ENCODE measurements at places on chromosomes 4 and X. TPM values are rescaled to one million over a fixed set of nuclear protein-coding genes. Genes with fewer than 3 reads are reported as not detected.

GRCh38 chrX:118510111-118510510 lies 14.5 kb downstream of the DOCK11 start:
- DNase-seq = no peak

Gene ESX1
- total RNA-seq = not detected

GRCh38 chrX:147376601-147377422 lies 534.9 kb upstream of the FMR1 start:
- no peak for DNase-seq

- DNase-seq = no peak
Measured at GRCh38 chr4:16641971-16642370, 256.5 kb downstream of the LDB2 start.

Gene MAGEB1
- total RNA-seq = not detected

Gene MAGEC2
- total RNA-seq = not detected

DNA sequence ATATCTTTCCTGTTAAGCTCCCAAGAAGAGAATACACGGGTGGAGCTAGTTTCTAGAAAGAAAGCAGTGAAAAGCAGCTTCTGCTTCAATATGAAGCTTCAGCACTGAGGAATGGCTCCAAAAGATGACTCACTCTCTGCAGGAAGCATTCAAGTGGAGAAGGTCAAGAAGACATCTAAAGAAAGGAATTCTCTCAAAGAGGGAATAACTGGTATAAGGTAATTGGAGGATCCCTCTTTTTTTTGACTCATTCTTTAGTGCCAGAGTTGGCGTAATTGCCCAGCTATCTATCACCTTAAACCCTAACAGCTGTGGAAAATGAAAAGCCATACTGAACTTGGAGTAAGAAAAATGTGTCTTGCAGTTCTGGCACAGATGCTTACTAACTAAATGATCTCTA lies 3.5 kb downstream of the EDA2R start:
- DNase-seq = peak; percentile 57

- peak; percentile 94 for DNase-seq
Measured at GRCh38 chr4:14856062-14856933, 146.0 kb upstream of the CPEB2 start.

Gene PDGFRA
- total RNA-seq = 208 TPM

DNA sequence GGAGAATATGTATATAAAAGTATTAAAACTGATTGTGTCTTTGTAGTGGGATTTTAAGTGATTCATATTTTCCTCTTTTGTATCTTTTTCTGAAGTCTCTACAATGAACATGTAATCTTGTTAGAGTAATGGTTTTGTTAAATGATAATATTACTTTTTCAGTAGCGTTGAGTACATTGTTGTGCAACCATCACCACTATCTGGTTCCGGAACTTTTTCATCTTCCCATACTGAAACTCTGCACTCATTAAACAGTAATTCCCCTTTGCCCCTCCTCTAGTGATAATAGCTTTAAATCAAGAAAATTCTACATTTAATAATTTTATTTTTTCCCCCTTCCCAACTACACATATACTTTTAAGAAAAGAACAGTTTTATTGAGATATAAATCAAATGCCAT lies 23.3 kb downstream of the SHROOM3 start:
- no peak for DNase-seq

Gene SFRP2
- not detected for total RNA-seq

- DNase-seq = no peak
Measured at GRCh38 chr4:180560896-180561295, 1682.3 kb upstream of the TENM3 start.

Gene SMPX
- not detected for total RNA-seq

Gene SERTM2
- total RNA-seq = 1.3 TPM

DNA sequence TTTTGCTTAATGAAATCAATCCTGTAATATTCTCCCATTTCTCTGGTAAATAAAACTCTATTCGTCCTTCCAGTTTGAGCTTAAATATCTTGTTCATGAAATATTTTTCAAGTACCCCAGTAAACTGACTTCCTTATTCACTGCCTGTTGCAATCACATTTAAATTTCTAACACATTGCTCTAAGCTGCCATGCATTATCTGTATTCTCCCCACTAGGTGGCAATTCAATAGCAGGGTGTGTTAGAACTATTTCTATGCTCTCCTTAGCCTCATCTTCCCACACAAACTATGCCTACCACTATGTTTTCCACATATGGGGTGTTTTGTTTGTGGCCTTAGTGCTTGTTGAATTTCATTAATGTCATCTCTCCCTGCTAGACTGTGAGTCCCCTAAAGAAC lies 377.1 kb upstream of the HS3ST1 start:
- DNase-seq = peak; percentile 3

Gene ANXA10
- total RNA-seq = 0.32 TPM

DNA sequence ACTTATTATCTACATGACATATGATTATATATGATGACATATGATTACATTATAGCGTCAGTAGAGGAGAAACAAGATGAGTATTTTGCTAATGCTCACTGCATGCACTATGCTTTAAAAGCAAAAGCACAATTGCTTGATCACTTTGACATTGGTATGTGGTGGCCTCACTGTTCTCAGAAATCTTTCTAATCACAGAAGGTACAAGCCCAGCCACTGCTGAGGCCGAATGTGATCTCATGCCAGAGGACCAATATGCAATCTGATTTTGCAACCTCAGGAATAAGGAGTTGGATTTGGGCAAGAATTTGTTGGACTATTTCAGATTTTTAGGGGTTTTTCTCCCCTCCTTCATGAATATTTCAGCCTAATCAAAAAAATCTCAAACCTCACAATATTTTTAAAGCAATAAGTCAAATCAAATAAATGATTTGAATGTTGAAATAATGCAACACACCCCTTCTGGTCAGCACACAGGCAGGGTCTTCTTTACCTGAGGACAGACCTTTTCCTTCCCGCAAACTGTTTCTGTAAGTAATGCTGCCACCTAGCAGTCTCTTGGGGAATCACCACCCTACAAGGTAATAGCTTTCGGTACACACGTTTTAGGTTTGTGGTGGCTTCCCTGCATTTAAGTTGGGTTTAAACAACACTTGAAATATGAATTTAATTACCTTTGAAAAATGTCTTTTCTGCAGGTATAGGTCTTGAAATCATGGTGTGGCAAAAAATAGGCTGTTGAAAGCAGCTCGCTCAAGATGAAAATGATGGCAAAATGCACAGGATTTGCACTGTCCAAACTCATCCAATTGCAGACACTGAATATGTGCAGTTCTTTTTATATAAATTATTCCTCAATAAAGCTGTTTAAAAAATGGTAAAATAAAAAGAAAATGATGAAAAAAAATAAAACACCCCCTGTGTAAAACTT lies 4.8 kb upstream of the CXCL13 start:
- DNase-seq = peak; percentile 34

DNA sequence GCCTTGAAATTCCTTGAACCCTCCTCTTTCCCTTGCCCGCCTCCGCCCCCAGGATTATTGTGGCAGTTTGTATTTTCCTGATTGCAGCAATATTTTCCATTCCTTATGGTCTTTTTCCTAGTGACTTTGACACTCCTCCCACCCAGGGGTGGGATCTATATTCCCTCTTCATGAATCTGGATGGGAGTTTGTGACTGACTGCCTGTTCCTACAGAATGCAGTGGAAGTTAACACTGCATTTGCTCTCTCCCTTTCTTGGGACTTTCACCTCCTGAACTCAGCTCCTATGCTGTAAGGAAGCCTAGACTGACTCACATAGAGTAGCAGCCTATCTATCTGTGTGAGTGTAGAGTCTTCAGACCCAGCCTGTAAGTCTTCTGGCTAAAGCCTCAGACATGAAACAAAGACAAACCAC lies 2.2 kb downstream of the FUNDC2 start:
- peak; percentile 26 for DNase-seq

DNA sequence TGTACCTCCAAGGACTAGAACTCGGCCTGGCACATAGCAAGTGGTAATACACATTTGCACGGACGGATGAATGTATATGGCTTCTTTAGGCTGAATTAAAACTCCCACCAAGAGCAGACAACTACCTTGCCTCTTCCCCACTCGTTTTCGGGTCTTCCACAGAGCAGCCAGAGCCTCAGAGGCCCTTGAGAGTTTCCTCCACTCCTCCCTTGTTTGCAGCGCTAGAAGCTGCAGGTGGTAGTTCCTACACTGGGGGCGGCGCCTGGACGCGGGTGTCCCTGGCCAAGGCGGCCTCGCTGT lies 10.2 kb upstream of the INTU start:
- no peak for DNase-seq

Gene ART3
- not detected for total RNA-seq

- peak; percentile 53 for DNase-seq
Measured at GRCh38 chrX:110310896-110311295, 7.0 kb downstream of the AMMECR1 start.

Gene MAPK10
- 12.1 TPM for total RNA-seq

DNA sequence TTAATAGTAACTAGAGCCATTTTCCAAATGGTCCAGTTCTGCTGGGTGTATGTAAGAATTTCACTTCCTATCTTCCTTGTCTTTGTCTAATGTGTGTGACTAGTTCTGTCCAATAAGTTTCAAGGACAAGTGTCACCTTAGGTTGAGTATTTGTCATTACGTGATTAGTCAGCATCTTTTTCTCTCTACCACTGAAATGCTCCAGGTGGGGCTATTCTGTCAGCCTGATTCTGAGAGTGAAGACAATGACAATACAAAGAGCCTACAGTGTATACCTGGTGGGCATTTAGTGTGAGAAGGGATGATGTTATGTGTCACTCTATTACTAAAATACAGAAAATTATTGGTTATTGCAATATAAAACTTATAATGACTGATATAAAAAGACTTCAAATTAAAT lies 876.3 kb downstream of the C4orf33 start:
- no peak for DNase-seq

- no peak for DNase-seq
Measured at GRCh38 chrX:12401252-12401651, 263.0 kb downstream of the FRMPD4 start.

Gene VCX2
- not detected for total RNA-seq

- DNase-seq = no peak
Measured at GRCh38 chr4:151538963-151539362, 130.0 kb downstream of the FHIP1A start.

DNA sequence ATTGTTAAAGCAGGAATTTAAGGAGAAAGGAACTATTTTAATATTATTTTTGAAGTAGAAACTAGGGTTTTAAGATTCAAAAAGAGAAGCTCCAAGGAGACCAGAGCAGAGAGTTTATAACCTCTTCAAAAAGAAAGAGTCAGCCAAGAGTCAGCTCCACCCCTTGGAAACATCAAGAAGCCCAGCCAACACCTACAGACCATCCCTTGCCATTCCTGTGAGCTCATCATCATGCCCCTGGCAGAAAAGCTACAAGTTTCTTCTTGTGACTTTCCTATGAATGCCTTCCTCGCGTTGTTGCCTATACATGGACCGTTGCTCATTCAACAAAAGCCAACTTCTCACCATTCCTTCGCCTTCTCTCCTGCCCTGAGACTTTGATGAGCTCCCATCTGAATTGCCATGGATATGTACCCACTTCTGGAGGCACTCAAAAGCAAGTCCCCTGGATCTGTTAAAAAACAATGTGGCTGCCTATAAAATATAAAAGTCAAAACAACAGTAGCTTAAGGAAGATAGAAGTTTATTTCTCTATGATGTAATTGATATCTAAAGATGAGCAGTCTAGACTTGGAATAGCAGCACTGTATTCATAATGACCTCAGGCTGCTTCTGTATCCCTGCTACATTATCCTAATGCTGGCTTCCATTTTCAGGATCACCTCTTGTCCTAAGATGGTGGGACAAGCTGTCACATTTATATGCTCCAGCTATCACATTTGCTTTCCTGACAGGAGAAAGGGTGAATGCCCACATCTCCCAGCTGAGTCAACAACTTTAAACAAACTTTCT lies 20.3 kb downstream of the PLRG1 start:
- DNase-seq = no peak

Gene COL4A5
- total RNA-seq = 30.0 TPM
